HCT116 (cell line): ENCODE measurements at places on chromosomes 7 and 10. TPM values are rescaled to one million over a fixed set of nuclear protein-coding genes. Genes with fewer than 3 reads are reported as not detected.

DNA sequence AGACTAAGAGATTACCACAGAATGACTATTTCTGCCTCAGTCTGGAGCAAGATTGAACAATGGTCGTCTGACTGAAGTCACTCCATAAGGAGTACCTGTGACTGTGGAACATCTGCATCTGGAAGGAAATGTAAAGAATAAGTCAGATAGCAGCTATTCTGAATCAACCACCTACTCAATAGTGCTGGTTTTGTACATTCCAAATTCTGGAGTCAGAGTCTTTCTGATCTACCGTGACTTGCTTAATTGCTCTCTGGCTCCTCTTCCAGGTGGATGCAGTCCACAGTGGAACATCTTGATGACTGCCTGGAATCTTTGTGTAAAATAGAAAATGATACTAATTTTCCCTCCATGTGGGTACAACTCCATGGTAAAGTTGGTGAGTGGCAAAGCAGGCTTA is 156.3 kb upstream of the SEMA3C start:
- peaks cover 22% of the 10 kb centered on the region for H3K4me1 ChIP-seq
- no peak overlapping the region for H3K4me3 ChIP-seq
- no peaks in the 10 kb centered on the region for H3K27me3 ChIP-seq
- DNase-seq, result peak; percentile 31

DNA sequence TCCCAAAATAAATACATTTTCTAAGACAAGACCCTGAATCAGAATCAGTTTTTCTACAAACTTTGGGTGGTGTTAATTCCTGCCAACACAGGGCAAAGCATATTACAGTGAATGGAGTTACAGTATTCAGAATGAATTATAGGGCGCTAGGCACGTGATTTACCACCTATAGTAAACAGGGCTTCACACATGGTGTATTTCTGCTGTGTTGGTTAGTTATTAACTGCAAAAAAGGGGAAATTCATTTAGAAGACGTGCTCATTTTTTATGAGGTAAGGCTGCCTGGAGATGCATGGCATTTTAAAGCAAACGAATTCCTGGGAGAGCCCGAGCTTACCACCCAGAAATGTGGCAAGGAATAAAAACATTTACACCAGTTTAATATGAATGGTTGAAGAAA is 393.8 kb downstream of the LRMDA start:
- no peaks in the 10 kb centered on the region for H3K4me1 ChIP-seq
- peaks cover 8% of the 10 kb centered on the region; the same call in 1 of the 2 replicates for H3K27me3 ChIP-seq
- H3K36me3 ChIP-seq, result no peaks in the 10 kb centered on the region
- no peak overlapping the region for H3K27ac ChIP-seq
- no peak overlapping the region for H3K4me3 ChIP-seq
- no peak for DNase-seq

- H3K4me1 ChIP-seq, result no peaks in the 10 kb centered on the region
- no peaks in the 10 kb centered on the region for H3K27me3 ChIP-seq
- DNase-seq, result no peak
- no peak overlapping the region for H3K4me3 ChIP-seq
Measured at GRCh38 chr7:149475121-149476045, 14.5 kb upstream of the ZNF777 start.

STN1 gene
- total RNA-seq, result 74.7 TPM

CRTAC1 gene
- total RNA-seq, result 0.20 TPM

KEL gene
- total RNA-seq, result 0.91 TPM

DNA sequence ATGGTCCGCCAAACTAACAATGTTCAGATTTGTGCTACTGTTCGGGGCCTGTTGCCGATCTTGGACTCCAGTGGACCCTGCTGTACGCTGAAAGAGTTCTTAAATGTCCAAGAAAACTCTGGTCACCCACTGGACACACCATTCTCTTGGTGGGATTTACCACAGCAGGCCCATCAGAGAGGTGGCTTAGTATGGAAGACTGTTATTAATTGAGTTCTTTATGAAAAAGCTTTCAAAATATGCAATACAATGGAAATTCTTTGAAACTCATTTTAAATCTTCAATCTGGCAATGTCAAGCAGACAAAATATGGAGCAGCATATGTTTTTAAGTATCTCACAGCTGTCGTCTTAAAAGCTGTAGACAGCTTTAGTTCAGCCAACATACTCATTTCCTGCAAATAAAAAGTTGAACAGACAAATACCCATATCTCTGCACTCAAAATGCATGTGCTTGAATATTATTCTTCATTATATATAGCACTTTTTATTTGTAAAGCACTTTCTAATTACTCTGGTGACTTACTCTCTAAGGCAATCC is 37.4 kb upstream of the GRM8 start:
- no peak overlapping the region for H3K27ac ChIP-seq
- no peaks in the 10 kb centered on the region for H3K36me3 ChIP-seq
- H3K4me1 ChIP-seq, result no peaks in the 10 kb centered on the region
- peaks cover 44% of the 10 kb centered on the region for H3K27me3 ChIP-seq

GRCh38 chr7:115462301-115463015 is 540.6 kb downstream of the MDFIC start:
- no peak overlapping the region for H3K27ac ChIP-seq
- no peak overlapping the region for H3K4me3 ChIP-seq
- DNase-seq, result no peak
- H3K27me3 ChIP-seq, result no peaks in the 10 kb centered on the region
- no peaks in the 10 kb centered on the region for H3K4me1 ChIP-seq
- H3K36me3 ChIP-seq, result no peaks in the 10 kb centered on the region

GRCh38 chr7:93307943-93308342 is 75.8 kb downstream of the VPS50 start:
- no peak overlapping the region for H3K4me3 ChIP-seq
- H3K4me1 ChIP-seq, result no peaks in the 10 kb centered on the region

CXCL12 gene
- total RNA-seq, result 0.47 TPM

DNA sequence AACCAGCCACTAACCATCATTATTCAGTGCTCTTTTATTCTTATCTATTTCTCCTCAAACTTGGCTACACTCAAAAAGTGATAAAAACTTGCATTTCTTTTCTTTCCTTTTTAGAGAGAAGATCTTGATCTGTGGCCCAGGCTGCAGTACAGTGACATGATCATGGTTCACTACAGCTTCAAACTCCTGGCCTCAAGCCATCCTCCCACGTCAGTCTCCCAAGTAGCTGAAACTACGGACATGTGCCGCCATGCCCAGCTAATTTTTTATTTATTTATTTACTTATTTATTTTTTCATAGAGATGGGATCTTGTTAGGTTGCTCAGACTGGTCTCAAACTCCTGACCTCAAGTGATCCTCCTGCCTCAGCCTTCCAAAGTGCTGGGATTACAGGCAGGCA is 24.6 kb upstream of the TMEM248 start:
- H3K4me1 ChIP-seq, result no peaks in the 10 kb centered on the region
- no peak overlapping the region for H3K27ac ChIP-seq
- no peaks in the 10 kb centered on the region for H3K27me3 ChIP-seq

RNF148 gene
- total RNA-seq, result 0.22 TPM

SPDYE18 gene
- total RNA-seq, result 0.37 TPM

- no peak overlapping the region for H3K27ac ChIP-seq
- 0 out of 2 replicates have a peak overlapping the region, but pooled peaks have one; percentile 80 for H3K4me3 ChIP-seq
- no peaks in the 10 kb centered on the region for H3K36me3 ChIP-seq
- no peak for DNase-seq
- H3K27me3 ChIP-seq, result no peaks in the 10 kb centered on the region
Measured at GRCh38 chr7:114084472-114085312, 165.9 kb upstream of the PPP1R3A start.

- peak overlapping the region; percentile 83; the same call in 1 of the 2 replicates for H3K4me3 ChIP-seq
- DNase-seq, result no peak
- H3K36me3 ChIP-seq, result no peaks in the 10 kb centered on the region; the same call in 1 of the 2 replicates
- no peaks in the 10 kb centered on the region for H3K27me3 ChIP-seq
- H3K27ac ChIP-seq, result no peak overlapping the region; the same call in 1 of the 2 replicates
Measured at GRCh38 chr10:121926157-121926556, 1.7 kb downstream of the ATE1 start.

DNA sequence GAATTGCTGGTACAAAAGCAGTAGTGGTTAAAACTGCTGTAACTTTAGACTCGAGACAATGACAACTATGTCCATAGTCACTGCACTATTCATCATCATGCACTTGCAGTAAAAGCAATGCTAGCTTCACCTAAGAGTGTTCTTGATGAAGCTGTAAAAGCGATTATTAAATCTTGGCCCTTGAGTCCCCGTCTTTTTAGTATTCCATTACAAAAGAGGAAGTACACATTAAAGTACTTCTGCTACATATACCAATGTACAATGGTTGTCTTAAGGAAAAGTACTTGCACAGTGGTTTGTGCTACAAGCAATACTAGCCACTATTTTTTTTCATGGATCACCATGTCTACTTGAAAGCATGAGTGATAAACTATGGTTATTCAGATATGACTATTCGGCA is 78.3 kb downstream of the ATAD1 start:
- H3K27ac ChIP-seq, result no peak overlapping the region
- H3K27me3 ChIP-seq, result no peaks in the 10 kb centered on the region
- DNase-seq, result no peak
- H3K4me3 ChIP-seq, result no peak overlapping the region

SYT15 gene
- 1.6 TPM for total RNA-seq

PAX4 gene
- total RNA-seq, result not detected

IL2RA gene
- 0.59 TPM for total RNA-seq

ADAM22 gene
- total RNA-seq, result 10.0 TPM

- no peaks in the 10 kb centered on the region for H3K36me3 ChIP-seq
- DNase-seq, result no peak
- H3K4me1 ChIP-seq, result no peaks in the 10 kb centered on the region
- no peak overlapping the region for H3K27ac ChIP-seq
Measured at GRCh38 chr7:109376576-109376975, 806.9 kb downstream of the DNAJB9 start.

GRCh38 chr7:151744656-151745638 is 132.0 kb downstream of the PRKAG2 start:
- H3K36me3 ChIP-seq, result no peaks in the 10 kb centered on the region
- H3K27ac ChIP-seq, result no peak overlapping the region
- peak; percentile 64 for DNase-seq
- no peaks in the 10 kb centered on the region for H3K27me3 ChIP-seq

- no peak for DNase-seq
- no peaks in the 10 kb centered on the region for H3K27me3 ChIP-seq
- no peaks in the 10 kb centered on the region for H3K36me3 ChIP-seq
Measured at GRCh38 chr7:143199040-143199439, 15.8 kb downstream of the TAS2R39 start.

DNA sequence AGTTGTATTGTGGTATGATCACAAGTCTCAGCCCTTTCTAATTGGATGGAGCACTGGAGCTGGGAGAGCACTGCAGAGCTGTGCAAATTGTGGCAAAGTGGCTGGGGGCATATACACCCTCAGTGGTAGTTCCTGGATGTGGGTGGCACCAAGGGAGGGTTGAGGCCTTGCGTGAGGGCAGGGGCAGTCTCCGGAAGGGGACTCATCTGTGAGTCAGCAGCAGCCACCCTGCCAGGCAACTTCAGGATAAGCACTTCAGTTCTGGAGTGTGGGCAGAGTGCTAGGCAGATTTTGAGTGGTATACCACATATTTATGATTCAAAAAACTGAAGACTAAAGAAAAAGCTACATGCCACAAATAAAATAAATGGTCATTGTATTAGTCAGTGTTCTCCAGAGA is 210.5 kb downstream of the ETV1 start:
- DNase-seq, result peak; percentile 61
- H3K4me1 ChIP-seq, result peaks cover 20% of the 10 kb centered on the region
- H3K4me3 ChIP-seq, result no peak overlapping the region

GDF2 gene
- not detected for total RNA-seq

DNA sequence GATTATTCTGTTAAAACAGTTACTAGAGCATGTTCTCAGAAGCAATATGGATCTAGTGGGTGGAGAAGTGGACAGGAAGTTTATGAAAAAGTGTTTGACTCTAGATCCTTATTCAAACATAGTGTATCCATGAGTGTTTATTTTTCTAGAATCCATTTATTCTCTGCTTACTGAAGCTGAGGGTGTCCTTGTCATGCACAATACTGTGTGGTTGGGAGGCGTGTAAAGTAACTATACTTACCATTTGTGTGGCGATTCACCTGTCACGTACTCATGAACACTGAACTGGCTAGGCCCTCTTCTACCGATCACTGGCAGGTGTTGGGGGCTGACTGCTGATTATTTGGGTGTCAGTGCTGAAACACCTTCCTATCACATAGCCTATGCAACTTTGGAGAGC is 74.0 kb downstream of the POU6F2 start:
- H3K4me3 ChIP-seq, result no peak overlapping the region
- H3K4me1 ChIP-seq, result no peaks in the 10 kb centered on the region
- H3K27ac ChIP-seq, result no peak overlapping the region
- DNase-seq, result no peak
- H3K36me3 ChIP-seq, result no peaks in the 10 kb centered on the region
- H3K27me3 ChIP-seq, result peaks cover 20% of the 10 kb centered on the region

GRCh38 chr10:62587011-62587410 is 212.8 kb downstream of the ZNF365 start:
- no peaks in the 10 kb centered on the region for H3K4me1 ChIP-seq
- H3K36me3 ChIP-seq, result no peaks in the 10 kb centered on the region
- no peaks in the 10 kb centered on the region for H3K27me3 ChIP-seq

DNA sequence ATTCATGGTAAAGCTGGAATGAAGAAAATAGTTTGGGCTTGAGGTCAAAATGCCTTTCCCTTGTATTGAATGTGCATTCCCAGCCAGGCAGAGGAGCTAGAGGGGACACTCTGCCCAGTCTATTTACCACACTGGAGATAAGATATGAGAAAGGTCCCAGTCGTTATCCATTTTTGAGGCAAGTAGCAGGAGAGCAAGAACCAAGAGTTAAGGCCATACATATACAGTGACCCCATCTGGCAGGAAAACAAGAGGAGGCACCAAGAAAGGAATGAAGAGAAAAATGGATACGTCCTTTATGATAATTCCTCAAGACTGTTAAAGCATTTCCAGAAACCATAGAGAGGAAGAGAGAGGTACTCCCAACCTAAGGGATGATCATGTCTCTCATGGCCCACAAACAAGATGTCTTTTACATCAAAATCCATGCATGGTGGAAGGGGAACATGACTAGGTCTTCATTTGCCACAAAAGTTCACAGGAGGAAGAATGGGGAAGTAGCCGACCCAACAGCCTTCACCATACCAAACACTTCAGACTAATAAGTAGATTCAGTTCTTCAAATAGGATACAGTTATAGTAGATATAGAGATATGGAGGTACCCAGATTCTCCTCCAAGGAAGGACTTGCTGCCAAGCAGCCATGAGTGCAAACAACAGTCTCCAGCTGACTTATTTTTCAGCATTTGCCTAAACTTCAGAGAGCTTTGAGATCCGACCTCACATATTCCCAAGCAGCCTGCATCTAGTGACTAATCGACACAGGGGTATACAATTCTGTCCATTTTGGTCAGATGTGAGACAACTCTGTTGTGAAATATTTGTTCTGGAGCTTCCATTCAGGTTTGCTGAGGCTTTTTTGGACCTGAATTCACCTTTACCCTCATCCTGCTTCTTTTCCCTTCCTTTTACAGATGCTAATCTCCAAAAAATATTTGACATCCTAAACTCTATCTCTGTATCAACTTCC is 61.1 kb upstream of the CCDC71L start:
- H3K4me1 ChIP-seq, result peaks cover 32% of the 10 kb centered on the region
- H3K36me3 ChIP-seq, result no peaks in the 10 kb centered on the region
- H3K4me3 ChIP-seq, result no peak overlapping the region
- no peak for DNase-seq
- H3K27ac ChIP-seq, result no peak overlapping the region
- no peaks in the 10 kb centered on the region for H3K27me3 ChIP-seq
